ENCODE measurements at places on chromosomes 5 and 9. TPM values are rescaled to one million over a fixed set of nuclear protein-coding genes. Genes with fewer than 3 reads are reported as not detected.

Gene TYRP1
- 0.85 TPM for total RNA-seq

GRCh38 chr9:14428781-14429230, 114.9 kb upstream of the NFIB start:
- peak; percentile 89 for DNase-seq

DNA sequence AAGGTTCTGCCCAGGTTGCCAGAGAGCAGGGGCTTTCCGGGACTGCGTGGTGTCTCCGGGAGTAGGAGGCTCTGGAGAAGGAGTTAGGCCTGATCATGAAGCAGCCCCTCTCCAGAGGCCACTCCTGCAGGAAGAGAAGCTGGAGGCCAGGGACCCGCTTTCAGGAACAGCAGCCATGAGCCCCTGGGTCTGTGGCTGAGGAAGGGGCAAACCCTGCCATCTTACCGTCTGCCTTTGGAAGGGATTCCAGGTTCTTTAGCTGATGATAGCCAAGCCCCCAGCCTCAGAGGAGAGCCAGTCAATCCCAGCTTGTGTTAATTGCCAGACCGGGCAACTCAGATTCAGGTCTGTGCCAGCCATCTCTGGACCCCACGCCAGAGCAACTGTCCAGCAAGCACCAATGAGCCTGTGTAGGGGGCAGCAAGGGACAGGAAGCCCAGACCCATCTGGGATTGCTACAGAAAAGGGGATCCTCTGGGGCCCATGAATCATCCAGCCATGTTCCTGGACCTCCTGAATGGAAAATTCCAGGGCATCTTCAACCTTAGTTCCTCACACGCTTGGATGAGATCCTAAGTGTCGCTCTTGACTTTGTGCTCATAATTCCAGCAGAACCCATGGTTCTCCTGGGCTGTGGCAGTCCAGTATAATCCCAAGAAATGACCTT, 42.7 kb upstream of the MVB12B start:
- no peak for DNase-seq

Gene FOXI1
- not detected for total RNA-seq

GRCh38 chr9:98791608-98792490, 4.5 kb downstream of the ANKS6 start:
- no peak for DNase-seq

DNA sequence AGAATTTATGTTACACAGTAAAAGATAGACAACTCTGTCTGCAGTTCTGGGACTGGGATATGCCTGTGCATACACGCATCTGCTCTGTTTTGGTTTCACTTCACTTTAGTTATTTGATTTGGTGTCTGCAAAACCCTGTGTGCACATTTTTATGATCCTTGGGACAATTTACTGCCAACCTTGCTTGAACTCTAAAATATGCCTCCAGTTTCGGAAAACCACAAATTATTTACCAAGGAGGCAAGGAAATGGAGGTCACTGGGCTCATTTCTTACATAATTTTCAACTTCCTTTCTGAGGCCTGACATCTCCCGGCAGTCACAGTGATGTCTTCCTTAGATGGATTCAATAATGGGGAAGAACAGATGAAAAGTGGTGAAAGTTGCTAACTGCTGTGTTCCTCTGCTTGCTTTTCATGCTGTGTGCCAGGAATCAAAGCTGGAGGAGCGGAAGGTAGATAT, 61.2 kb upstream of the TAF11L2 start:
- peak; percentile 31 for DNase-seq

Gene EIF4E1B
- total RNA-seq, result not detected

Gene ZNF462
- 11.4 TPM for total RNA-seq

DNA sequence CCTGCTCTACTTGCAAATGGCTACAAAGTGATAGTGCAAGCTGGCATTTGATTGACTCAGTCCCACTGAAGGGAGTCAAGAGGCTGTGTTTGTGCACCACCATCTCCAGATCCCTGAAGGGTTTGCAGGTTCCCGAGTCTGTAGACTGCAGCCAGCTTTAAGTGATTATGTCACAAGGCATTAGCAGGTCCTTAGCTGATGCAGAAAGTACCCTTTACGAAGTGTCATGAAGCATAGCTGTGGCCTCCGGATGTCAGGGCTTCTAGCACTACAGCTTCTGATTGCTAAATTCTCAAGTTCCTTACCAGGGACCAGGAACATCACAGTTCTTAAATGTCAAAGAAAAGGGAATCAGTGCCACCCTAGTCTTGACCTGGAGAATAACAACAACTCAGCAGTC, 311.3 kb upstream of the TRPC7 start:
- no peak for DNase-seq

DNA sequence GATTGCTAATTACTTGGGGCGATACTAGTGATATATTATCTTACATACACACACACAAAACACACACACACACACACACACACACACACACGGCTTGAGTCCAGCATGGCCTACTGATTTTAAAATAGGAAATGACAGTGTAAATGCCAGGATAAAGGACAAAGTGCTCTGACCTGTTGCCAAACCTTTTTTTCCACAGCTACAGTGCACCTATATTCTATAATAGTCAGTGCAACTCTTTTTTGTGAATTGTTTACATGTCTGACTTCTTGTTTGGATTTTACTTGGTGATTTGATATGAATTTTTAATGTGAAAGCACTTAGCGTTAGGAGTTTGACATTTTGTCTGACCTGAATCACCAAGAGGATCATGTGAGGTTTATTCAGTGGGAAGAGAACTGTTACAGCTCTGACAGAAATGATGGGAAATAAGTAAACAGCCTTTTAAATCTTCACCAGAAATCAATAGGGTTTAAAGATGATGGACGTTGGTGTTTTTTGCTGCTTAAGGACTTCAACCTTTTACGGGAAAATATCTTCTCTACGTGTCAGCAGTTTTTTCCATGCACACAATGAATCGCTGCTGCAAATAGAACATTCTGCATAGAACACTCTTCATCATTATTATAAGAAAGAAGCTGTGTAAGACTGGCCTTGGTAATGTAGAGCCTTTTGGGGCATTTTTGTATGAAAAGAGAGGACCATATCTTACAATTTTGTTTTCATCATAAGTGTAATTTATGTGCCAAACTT, 218.5 kb downstream of the RANBP17 start:
- peak; percentile 8 for DNase-seq
